ENCODE measurements at places on chromosomes 7 and 10.

DNA sequence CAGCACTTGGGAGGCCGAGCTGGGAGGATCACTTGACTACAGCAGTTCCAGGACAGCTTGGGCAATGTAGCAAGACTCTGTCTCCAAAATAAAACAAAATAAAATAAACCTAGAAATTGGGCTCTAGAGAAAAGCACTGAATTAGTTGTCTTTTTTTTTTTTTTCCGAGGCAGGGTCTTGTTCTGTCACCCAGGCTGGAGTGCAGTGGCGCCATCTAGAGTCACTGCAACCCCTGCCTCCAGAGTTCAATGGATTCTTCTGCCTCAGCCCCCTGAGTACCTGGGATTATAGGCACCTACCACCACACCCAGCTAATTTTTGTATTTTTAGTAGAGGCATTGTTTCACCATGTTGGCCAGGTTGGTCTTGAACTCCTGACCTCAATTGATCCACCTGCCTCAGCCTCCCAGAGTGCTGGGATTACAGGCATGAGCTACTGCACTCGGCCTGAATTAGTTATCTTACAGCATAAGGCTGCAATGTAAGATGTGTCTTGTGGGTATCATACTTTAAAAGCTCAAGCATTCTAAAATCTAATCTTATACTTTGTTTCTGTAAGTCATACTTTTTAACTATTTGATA, 12.8 kb downstream of the MEIG1 start:
- DNase-seq = no peak

DNA sequence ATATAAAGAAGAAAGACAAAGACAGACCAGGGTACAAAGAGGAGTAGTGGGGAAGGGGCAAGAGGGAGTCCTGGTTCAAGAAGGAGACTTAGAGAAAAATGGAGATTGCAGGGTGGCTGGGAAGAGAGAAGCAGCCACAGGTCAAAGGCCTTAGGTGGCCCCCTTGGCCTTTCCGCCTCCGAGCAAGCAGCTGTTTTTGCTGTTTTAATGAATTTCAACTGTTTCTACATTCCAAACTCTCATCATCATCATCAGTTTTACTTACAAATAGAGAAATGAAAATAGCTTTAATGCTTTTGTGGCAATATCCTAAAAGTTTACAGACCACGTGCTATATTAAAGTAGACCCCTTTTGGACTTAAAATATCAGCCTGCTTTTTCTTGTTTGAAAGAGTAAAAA, 399.7 kb downstream of the EXOC4 start:
- no peak for DNase-seq

DNA sequence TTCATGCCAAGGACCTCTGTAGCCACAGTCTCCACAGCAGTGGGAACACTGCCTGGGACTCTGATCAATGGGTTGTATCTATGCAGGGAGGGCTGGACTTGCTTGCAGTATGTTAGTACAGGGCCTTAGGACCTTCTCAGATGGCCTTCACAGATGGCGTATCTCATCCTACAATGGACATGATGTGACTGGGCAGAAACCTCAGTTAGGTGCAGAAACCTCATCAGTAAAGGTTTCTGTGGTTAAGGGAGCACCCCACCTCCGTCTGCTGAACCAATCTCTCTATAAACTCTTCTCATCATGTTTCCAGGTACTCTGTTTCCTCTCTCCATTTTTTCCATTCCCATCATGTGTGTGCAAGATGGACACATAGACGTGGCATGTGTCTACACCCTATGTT, 154.9 kb downstream of the EVX1 start:
- DNase-seq = peak; percentile 42

- no peak for DNase-seq
Measured at GRCh38 chr7:76129366-76129765, 72.3 kb upstream of the SRRM3 start.

DNA sequence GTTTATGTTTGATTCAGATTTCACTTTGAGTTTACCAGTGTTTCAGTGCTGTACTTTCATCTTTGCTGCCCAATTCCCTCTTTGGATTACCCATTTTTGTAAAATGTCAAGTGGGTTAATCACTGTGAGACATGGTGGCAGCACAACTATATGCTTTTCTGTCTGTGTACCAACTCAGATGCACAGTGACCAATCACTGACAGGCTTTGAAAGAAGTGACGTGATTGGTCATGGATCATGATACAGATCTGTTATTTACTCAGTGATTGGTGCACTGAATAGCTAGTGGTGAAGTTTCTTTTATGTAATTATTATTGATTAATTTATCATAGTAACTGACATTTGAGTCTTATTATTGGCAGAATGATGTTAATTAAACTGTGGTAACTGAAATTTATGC, 126.9 kb downstream of the SDK1 start:
- no peak for DNase-seq

DNA sequence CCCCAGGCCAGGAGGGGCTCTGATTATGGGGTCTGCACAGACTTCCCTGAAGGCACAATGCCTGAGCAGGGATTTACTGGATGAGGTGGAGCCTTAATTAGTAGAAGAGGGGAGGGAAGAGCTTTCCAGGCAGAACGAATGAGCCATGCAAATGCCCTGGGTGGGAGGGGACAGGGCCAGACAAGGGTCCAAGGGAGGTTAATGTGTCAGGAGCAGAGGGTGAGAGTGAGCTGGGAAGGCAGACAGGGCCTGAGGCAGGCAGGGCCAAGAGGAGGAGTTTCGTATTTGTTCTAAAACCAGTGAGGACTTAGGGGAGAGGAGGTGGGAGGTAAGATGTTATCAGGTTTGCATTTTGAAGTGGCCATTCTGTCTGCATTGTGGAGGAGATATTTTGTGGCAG, 65.3 kb downstream of the NPY start:
- DNase-seq = no peak

- no peak for DNase-seq
Measured at GRCh38 chr10:12067336-12067735, 1.4 kb upstream of the DHTKD1 start.

DNA sequence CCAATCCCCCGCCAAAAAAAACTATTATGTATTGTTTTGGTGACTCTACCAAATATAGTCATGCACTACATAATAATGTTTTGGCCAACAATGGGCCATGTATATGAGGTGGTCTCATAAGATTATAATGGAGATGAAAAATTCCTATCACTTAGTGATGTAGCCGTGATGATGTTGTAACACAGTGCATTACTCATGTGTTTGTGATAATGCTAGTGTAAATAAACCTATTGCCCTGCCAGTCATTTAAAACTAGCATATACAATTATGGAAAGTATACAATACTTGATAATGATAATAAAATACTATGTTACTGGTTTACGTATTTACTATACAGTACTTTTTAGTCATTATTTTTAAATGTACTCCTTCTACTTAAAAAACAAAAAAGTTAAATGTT, 101.5 kb downstream of the SLC25A40 start:
- DNase-seq = no peak

DNA sequence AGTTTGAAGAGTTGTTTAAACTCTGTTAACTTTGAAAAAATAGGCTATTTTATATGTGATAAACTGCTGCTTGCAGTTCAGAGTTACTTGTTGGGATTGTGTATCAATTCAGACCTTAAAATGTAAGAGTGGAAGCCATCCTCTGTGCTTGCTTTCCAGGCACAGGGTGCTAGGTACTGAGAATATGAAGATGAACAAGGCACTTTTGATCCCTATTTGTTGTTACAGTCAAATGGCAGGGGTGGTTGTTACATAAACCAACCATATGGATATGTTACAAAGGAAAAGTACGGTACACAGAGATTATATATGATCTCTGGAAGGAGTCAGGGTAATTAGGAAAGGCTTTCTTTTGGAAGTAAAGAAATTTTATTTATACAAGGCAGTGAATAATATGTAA, 63.8 kb downstream of the REEP3 start:
- no peak for DNase-seq

DNA sequence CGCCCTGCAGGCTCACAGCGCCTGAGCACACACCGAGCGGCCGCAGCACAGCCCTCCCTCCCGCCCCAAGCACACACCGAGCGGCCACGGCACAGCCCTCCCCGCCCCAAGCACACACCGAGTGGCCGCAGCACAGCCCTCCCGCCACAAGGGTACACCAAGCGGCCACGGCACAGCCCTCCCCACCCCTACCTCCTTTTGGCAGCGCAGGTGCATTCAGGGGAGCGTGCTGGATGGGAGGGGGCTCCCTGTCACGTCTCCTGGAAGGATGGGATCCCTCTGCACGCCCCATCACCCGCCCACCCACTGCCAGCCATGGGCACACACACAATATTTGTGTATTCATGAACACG, 482.6 kb downstream of the DNAJB6 start:
- DNase-seq = no peak
